ENCODE measurements at places on chromosomes 16 and 17.

DNA sequence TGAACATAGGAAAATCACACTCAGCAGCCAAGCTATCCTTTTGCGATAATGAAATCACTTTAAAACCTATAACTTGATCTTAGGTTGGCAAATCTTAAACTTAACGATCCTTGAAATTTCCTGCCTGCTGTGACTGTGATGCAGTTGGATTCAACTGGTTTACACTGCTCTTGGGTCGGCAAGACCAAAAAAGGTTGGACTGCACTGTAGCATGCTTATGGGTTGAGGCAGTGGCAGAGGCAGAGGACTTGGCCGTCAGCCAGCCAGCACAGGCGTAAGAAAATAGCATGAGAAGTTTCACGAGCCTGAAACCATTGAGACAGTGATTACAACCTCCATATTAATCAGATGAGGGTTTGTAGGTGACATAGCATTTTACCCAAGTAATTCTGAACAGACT lies 21.4 kb downstream of the WSB1 start:
- DNase-seq, result no peak

DNA sequence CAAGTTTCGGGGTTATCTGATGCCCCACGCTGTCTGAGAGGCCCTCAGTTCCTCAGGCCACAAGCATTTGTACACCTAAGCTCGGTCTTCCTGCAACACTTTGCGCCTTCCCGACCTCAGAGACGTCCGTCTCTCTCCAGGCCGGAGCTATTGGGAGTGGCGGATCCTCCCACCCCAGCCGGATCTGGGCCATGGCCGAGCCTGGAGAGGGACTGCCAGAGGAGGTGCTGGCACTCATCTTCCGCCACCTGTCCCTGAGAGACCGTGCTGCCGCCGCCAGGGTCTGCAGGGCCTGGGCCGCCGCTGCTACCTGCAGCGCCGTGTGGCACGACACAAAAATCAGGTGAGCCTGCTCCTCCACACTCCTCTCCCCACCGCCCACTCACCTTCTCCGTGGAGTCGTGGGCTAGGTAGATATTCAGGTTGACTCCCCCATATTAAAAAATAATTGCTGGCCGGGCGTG lies 1.9 kb downstream of the FBXL8 start:
- DNase-seq, result no peak

DNA sequence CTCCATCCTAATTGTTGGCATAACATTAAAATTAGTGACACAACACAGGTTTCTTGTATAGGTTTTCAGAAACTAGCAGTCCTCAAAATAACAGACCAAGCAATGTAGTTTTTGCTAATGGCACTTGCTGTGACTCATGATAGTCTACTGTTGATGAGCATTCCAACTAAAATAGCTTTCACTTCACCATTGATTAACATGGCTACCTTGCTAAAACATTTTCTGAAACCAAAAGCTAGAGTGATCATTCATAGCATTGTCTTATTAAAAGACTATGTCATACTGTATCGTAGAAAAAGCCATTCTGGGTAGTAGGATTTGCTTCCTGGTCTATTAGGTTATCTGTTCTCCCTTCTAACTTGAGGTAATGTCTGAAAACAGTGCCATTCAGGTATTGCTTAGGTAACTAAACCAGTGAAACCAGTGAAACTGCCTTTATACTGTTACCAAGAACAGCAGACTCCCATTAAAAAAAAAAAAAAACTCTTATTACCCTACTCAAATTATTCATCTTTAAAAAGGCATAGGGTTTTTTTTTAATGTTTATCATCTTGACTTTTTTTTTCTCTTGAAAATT lies 2.5 kb upstream of the CLTC start:
- DNase-seq, result no peak

DNA sequence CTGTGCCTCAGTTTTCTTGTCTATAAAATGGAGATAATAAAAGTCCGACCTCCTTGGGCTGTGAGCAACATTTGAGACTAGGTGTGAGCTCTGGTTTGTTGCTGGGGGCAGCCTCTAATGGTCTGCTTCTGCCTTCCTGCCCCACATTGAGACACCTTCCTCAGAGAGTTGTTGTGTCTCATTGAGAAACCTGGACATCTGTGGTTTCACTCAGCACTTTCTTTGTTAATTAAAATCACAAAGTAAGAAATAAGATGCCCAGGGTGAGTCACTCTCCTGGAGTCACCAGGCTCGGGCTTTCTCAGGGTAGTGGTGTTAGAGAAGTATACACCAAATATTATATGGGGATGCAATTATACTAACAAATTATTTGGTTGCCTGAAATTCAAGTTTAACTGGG lies 389.2 kb upstream of the SALL1 start:
- DNase-seq, result no peak

- DNase-seq, result no peak
These were observed 1.6 kb downstream of the PITPNC1 start for GRCh38 chr17:67378454-67379250.

DNA sequence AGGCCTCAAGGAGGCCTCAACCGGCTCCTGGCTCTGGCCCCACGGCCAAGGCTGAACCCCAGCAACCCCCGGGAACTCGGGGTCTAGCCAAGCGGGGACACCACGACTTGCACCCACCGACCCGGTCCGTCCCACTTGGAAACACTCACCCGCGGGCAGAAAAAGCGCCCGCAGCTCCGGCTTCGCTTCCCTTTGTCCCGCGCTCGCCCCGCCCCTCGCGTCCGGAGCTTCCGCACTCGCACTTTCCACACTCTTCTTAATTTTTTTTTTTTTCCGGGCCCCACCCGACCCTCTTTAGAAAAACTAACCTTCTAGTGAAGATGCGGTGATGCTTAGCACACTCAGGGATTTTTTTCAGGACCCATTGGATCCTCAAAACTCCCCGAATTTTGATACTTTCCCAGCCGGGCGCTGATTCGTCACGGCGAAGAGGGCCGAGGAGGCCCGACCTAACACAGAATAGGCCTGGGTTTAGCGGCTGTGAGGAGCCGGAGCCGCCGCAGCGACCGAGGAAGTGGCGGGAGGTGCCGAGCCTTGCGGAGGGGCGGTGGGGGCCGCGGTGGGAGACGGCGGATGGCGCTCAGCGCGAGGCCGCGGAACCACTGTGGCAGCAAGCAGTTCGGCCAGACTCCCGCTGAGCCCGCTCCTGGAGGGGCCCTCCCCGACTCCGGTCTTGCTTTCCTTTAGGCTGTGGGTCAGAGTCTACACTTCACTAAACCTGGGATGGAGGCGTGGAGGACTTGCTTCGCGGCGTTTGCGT lies at the start of gene SMARCE1:
Gene SMARCE1, minus strand, starts transcription at position 195 of the 760 bp plus-strand sequence. CDS start 2,016 bp downstream, outside the sequence.
- DNase-seq, result peak; percentile 42

- no peak for DNase-seq
These were observed 29.2 kb downstream of the NOL11 start for GRCh38 chr17:67746704-67747571.

GRCh38 chr17:38341035-38341721 lies 2.6 kb downstream of the GPR179 start:
- no peak for DNase-seq

DNA sequence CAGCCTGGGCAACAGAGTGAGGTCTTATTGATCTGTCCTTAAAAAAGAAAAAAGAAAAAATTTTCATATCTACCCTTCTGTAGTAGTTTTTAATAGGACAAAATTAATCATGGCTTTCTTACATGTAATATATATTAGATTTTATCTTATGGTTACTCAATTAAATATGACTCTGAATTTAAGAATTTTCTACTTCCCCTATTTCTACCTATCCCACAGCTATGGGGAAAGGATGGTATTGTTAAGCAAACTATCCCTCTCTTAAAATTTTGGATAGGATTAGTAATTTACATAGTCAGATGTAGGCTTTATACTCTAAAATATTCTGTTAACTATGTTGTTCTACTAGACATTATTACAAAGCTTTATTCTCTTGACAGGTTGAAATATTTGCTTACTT lies 62.5 kb downstream of the NQO1 start:
- DNase-seq, result no peak

- DNase-seq, result no peak
These were observed 410.3 kb downstream of the CDH11 start for GRCh38 chr16:64711596-64711995.

DNA sequence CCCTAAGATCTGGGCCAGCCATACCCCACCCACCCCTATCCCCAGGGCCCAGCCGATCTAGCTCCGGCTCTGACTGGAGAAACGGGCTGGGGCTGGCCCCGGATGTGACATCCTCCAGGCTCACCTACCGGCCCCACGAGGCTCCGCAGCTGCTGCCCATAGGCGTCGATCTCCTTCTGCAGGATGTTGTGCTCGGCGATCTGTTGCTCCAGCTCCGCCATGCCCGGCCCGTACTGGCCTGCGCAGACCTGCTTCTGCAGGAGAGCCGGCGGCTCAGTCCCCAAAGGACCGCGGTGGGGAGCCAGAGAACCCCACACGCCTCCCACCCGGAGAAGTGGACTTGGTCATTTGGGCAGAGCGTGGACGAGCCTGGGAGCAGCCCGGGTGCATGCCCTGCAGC lies 4.8 kb downstream of the EVPL start:
- DNase-seq, result no peak

DNA sequence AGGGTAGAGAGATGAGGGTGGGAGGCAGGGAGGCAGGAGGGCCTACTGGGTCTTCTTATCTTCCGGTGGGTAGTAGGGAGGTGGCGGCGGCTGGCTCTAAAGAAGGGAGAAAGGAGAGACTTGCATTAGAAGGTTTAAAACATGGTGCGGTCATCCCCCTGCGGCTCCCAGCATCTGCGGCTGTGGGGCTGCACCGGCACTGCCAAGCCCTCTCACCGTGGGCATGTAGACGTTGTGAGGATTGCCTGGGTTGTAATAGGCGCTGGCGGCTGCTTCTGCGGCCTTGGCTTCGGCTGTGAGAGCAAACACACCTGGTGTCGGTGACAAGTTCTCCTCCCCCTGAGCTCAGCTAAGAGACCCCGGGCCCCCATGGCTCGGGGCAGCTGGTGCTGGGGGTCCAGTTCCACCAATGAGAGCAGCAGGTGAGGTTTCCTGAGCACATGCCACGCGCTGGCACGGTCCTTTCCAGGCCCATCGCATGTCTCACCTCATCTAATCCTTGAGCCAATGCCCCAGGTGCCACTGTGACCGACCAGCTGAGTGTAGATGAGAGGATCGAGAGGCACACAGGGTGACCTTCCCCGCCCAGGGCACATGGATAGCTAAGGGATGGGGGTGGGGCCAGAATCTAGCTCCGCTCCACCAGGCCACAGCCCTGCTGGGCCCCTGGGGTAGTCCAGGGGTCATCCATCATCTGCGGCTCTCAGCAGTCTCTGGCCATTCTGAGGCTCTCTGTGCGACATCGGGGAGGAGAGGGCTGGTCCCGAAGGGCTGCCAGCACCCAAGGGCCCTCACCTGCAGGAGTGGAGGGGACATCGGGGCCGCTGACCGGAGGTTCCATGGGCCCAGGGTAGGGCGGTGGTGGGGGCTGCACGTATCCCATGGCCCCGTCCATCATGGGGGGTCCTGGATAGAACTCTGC lies 2.7 kb upstream of the UNC13D start:
- no peak for DNase-seq

GRCh38 chr16:30472328-30472942 lies at the start of gene ITGAL:
ITGAL (plus strand) TSS chr16:30472742; CDS start chr16:30472838, 96 bp downstream.
- no peak for DNase-seq

GRCh38 chr16:13193721-13194120 lies 292.3 kb downstream of the SHISA9 start:
- DNase-seq, result no peak

GRCh38 chr16:22210854-22211253 lies 4.8 kb downstream of the EEF2K start:
- no peak for DNase-seq

DNA sequence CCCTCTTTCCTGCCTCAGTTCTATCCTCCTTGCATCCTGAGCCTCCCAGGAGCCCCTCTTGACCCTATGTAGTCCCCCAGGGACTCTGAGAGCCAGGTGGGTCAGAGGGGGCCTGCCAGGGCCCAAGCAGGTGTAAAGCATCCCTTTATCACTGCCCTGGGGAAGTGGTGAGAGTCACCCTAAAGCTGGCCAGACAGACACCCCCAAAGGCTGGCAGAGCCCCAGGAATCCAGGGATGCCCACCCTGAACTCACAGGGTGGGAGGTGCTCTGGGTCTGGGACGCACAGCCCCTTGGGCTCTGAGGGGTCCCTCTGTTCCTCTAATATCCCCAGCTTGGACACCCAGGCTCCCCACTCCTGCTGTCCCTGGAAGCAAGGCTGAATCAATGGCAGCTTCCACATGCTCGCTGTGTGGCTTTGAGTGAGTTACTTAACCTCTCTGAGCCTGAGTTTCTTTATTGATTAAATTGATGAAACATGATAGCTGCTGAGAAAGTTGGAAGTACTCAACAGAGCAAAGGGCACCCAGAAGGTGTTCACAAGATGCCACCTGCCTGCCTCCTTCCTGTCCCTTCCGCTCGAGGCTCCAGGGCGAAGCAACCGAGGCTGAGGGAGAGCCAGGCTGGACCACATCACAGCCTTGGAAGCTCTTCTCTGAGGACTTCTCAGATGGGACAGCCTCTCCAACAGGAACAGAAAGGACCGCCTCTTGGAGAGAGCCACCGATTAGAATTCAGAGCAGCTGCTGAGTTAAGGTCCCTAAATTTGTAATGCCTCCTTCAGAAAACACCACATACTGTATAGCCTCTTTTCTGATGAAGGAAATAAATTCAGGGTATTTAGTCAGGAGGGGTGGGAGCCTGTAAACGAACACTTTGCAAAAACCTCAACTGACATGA lies 67.1 kb upstream of the DOC2B start:
- no peak for DNase-seq

DNA sequence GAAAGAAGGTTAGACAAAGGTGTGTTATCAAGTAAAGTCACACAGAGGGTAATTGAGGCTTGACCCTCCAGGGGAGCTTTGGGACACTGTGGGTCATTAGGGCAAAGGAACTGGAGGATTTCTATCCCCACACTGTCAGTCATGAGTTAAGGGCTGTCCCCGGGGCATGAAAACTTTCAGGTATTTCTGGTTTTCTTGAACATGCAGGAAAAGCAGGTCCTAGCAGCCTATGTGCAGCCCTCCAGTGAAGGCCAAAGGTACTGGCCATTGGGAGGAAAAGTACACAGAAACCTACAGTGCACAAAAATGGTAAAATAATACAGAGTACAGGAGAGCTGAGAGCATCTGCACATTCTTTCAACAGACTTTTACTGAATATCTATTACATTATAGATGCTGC lies 44.4 kb upstream of the SCNN1B start:
- DNase-seq, result no peak

- DNase-seq, result no peak
These were observed 5.8 kb upstream of the RPRML start for GRCh38 chr17:46984892-46985291.

DNA sequence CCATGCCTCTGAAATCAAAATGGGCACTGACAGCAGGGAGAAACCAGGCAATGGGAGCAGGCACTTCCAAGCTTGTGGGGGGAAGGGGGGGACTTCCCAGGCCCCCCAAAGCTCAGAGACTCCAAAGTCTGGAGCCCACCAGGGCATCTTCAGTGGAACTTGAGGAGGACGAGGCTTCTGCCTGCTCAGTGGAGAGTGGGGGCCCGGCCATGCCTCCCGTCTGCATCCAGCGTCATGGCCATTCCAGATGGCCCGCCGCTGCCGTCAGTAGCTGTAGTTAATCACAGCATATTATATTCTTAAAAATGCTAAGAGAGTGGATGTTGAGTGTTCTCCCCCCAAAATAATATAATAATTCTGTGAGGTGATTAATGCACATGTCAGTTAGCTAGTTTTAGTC lies 315.2 kb downstream of the KCNJ2 start:
- DNase-seq, result no peak

Data from HS-5 (cell line).